GM23248 (cell line): ENCODE measurements at places on chromosomes 11 and 22.

DNA sequence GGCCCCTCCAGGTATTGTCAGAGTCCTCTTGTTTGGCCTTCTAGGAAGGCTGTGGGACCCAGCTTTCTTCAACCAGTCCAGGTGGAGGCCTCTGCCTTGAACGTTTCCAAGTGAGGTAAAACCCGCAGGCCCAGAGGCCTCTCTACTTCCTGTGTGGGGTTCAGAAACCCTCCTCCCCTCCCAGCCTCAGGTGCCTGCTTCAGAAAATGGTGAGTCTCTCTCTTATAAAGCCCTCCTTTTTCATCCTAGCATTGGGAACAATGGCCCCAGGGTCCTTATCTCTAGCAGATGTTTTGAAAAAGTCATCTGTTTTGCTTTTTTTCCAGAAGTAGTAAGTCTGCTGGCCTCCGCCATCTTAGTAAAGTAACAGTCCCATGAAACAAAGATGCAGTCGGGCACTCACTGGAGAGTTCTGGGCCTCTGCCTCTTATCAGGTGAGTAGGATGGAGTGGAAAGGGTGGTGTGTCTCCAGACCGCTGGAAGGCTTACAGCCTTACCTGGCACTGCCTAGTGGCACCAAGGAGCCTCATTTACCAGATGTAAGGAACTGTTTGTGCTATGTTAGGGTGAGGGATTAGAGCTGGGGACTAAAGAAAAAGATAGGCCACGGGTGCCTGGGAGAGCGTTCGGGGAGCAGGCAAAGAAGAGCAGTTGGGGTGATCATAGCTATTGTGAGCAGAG is at the start of gene CD3E:
Gene CD3E (plus strand): TSS at position 163 of the 681 bp plus-strand sequence. CDS start 223 bp downstream, at position 386.
- DNase-seq: no peak

- no peak for DNase-seq
These were observed 4.4 kb downstream of the BIK start for GRCh38 chr22:43114958-43115357.

DNA sequence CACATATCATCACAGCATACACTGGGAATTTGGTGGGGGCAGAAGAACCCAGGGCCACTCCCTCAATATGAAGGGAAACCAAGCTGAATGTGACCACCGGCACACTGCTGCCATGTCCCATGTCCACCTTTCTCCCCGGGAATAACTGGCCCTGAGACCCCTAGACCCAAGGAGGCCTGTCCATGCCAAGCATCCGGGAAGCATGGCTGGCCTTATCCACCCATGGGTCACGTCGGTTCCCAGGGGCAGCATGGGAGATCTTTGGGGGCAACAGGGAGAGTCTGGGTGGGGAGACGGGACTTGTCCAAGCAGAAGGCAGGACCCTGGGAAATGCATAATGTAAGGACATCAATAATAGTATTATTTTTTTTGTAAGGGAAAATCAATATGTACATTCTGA is 10.4 kb upstream of the MIEF1 start:
- no peak for DNase-seq

- DNase-seq: peak; percentile 36
These were observed 18.5 kb upstream of the FEZ1 start for GRCh38 chr11:125514336-125515101.

DNA sequence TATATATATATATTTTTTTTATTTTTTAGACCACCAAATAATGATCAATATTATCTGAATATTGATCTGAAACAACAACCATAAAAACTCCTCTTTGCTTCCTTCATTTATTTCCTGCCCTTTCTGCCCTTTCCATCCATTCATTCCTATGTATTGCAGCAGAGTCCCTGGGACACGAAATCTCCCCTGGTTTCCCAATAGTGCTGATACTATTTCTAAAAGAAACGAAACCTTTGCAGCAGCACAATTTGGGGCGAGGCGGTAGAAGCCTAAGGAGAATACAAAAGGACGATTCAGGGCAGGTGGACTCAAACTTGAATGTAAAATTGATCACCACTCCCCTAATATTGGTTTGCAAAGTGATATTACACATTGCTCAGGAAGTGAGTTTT is 16.9 kb upstream of the AMOTL1 start:
- peak; percentile 49 for DNase-seq

DNA sequence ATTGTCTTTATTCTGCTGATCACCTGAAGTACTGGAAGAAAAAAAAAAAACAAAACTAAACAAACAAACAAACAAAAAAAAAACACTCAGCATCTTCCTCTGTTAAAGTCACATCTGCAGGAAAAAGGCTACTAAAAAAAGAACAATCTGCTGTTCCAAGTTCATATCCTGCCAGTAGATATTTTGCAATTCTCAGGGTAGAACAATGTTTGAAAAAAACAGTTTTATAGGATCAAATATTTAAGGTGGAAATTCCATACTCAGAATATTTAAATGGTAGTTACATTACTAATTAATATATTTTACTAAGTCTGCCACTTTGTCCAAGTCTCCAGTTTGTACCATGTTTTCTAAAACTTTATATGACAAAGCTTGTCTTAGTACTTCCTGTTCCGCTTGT is 175.2 kb downstream of the SBF2 start:
- DNase-seq: peak; percentile 33

- no peak for DNase-seq
These were observed 54.3 kb downstream of the BTG4 start for GRCh38 chr11:111457731-111458368.

- peak; percentile 28 for DNase-seq
These were observed 18.4 kb downstream of the PSMD13 start for GRCh38 chr11:255176-255575.

DNA sequence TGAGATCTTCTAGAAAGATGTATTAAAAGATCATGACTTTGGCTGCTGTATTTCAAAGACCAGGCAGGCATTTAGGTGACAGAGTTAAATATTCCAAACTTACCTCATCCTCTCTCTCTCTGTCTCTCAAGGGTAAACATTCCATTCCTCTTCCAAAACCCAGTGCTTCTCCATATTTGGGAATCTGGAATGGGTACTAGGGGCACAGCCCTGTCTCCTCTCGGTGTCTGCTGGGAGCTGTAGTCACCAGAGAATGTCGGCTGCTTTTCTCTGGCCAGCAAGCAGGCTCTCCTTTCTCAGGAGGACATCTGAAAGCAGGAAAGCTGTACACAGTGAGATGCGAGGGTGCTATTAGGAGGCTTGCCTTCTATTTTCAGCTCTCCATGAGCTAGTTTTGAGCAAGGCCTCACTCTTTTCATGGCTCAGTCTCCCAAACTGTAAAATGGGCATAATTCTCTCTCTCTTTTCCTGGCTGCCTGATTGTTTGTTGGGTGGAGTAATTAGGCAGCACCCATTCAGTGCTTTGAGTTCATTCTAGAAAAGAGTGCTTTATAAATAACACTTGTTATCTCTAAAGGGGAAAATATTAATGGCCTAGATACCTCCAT is 9.3 kb upstream of the PEX26 start:
- peak; percentile 71 for DNase-seq

GRCh38 chr22:19169002-19169946 is 9.3 kb downstream of the SLC25A1 start:
- peak; percentile 41 for DNase-seq

GRCh38 chr22:49099496-49100124 is 728.1 kb downstream of the BRD1 start:
- DNase-seq: peak; percentile 20

DNA sequence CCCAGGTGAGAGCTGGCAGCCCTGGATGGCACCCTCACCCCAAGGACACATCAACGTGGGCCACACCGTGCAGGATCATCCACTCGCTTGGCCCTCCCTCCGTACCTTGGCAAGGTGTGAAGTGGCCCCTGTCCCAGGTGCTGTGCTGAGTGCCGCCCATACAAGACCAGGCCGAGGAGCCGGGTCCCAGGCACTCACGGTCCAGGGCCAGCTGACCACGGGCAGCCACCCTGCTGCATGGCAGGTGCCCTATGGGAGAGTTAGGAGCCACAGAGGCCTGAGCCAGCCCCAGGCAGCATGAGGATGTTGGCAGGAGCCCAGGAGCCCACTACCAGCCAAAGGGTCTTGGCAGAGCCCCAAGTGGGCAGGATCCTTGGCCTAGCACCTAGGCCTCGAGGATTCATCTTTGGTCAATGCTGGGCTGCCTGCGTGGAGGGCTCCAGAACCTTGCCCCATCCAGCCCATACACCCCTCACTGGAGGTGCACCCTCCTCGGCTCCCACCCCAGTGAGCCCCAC is 19.6 kb downstream of the RTN4R start:
- DNase-seq: no peak
